ENCODE measurements at places on chromosomes 1 and 21.

DNA sequence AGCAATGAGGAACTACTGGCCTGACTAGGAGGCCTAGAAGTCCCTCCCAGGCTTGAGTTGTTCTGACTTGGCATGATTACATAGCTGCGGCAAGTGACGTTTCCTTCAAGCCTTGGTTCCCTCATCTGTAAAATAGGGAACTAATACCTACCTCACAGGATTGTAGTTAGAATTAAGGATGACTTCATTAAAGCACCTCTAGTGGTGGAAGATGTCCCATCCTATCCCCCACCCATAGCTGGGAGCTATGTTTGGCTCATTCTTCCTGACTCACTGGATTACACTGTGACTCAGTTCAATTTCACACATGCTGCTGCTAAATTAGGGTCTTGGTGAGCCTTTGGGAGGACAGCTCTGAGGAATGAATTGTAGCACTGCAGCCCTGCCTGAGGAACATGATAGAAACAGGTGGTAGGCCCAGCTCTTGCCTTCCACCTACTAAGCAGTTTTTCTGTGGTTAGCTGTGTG lies 6.0 kb upstream of the SHISA4 start:
- DNase-seq: no peak

- no peak for DNase-seq
Observed at GRCh38 chr21:31457675-31458074, 113.6 kb upstream of the TIAM1 start.

DNA sequence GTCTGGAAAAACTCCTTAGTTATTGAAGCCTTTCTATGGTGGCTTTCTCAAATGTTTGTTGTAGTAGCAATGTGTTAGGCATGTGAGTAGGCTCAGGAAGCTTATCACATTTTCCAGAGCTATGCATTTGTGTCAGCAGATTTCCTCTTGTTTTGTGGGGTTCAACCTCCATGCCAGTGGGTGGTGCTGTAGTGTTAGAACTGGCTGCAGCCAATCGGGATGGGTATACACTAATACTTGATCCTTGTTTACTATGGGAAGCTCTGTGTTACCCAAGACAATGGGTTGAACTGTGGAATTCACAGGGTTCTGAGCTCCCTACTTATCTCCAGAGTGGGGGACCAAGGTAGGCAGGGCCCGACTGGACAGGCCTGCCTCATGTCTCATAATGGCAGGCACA lies 348.5 kb upstream of the ADAMTS5 start:
- DNase-seq: no peak

- DNase-seq: no peak
Observed at GRCh38 chr1:188363943-188364342, 1535.2 kb downstream of the PLA2G4A start.

DNA sequence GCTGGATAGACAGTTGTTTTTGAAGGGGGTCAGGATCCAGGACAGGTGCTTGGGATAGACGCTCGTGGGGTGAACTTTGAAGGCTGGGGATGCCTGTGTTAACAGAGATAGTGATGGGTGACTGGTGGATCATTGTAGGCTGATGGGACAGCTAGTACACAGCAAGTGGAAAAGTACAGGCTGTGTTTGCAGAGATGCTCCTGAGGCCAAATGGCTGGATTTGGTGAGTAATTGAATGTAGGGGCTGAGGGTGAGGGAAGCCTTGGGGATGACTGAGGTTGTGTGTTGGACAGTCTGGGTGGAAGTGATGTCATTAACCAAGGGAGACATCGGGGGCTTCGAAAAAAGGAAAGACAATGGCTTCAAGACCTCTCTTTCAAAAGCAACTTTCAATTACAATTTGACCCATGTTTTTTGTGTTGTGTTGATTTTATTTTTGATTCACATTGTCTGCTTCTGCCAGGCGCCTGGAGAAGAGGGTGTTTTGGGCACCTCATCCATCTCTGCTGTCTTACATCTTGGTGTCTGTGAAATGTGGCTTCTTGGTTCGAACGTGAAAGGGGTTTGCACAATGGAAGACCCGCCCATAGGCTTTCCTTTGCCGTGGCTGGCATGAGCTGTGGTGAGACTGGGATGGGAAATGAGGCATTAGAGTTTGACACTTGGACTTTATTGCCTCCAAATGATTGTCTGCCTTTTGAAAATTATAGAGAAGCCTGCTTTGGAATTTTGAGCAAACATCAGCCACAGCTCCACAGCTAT lies 147.5 kb downstream of the FOXD2 start:
- DNase-seq: no peak

- no peak for DNase-seq
Observed at GRCh38 chr1:27025718-27026117, 13.1 kb upstream of the TENT5B start.

DNA sequence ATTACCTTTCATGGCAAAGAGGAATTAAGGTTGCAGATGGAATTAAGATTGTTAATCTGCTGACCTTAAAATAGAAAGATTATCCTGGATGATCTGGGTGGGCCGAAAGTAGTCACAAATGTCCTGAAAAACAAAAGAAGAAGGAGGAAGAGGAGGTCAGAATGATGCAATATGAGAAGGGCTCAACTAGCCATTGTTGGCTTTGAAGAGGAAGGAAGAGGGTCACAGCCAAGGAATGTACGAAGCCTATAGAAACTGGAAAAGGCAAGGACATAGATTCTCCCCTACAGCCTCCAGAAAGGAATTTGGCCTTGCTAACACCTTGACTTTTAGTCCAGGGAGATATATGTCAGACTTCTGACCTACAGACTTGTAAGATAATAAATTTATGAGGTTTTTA lies 39.4 kb upstream of the FMOD start:
- DNase-seq: no peak

DNA sequence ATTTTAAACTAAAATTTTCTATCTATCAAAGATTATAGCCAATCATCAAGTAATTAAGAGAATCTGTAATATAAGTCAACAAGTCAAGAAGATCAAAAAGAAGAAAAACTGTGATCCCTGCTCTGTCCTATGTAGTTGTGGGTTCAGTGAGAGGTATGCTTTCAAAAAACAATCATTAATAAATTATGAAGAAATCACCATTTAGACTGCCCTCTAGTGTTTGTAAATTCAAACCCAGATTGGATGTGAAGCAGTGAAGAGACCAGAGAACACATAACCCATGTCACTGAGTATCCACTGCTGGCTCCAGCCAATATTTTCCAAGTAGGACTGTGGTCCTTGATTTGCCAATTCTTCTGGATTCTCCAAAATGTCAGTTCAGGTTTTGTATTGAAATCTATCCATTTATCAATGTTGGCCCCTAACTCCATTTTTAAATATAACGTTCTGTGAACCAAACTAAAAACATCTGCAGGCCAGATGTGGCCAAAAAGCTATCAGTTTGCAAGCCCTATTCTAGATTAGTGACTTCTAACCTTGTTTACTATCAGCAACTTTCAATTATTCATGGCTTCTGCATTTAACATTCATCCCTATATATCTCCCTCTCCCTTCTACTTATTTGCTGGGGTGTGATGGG lies 467.5 kb upstream of the CXADR start:
- DNase-seq: no peak

GRCh38 chr1:33643216-33643615 lies 170.8 kb downstream of the ZSCAN20 start:
- no peak for DNase-seq

- DNase-seq: no peak
Observed at GRCh38 chr1:103900005-103900404, 150.3 kb downstream of the AMY1C start.

GRCh38 chr1:8415526-8416278 lies 97.8 kb downstream of the SLC45A1 start:
- DNase-seq: no peak

DNA sequence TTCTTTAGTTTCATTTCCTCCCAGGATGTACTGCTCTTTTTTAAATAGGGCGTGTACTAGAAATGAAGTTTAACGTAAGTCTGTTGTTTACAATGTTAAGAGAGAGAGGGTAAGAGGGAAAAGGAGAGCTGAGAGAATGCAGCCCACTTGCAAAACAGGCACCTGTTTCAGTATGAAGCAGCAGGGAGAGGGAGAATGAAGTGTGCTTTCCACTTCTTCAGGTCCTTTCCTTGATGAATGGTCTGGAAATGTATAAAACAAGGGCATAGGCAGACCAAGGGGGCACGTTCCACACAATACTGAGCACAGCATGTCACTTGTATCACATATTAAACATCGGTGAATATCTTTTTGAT lies 2.0 kb downstream of the KCNA3 start:
- no peak for DNase-seq

DNA sequence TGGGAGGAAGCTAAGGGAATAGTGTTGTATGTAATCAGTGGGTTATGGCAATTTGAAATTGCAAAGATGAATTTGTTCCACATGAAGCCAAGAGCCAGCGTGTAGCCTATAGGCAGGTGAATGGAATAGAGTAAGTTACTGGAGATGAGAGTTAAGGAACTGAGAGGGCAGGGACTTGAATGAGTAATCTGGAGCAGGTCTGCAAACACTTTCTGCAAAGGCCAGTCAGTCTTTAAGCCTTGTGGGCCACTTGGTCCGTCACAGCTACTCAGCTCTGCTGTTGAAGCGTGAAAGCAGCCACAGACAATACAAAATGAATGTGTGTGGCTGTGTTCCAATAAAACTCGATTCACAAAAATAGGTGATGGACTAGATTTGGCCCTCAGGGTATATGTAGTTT lies 29.2 kb downstream of the SZT2 start:
- no peak for DNase-seq

- DNase-seq: no peak
Observed at GRCh38 chr1:93137604-93138292, 42.5 kb downstream of the TMED5 start.

- DNase-seq: no peak
Observed at GRCh38 chr1:178497903-178498478, 1.2 kb upstream of the CLEC20A start.
